ENCODE measurements at places on chromosomes 6 and 20.

DNA sequence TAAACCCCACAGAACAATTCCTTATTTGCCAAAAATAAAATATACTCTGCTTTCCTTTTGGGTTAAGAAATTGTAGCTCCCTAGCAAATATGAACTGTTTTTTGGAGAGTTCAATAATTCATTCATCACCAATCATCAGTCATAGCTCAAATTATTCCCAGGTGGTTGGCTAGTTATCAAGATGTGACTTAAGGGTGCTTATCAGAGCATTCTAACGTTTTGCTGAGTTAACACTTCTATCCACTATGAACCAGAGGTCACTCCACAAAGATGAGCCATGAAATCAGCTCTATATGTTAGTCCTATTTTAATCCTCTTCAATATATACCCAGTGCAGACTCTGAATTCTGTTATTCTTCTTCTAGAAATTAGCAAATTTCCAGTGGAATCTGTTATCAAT is 379.1 kb downstream of the TENT5A start:
- DNase-seq = no peak

GRCh38 chr6:53398247-53399026 is 49.7 kb upstream of the ELOVL5 start:
- peak; percentile 42 for DNase-seq

DNA sequence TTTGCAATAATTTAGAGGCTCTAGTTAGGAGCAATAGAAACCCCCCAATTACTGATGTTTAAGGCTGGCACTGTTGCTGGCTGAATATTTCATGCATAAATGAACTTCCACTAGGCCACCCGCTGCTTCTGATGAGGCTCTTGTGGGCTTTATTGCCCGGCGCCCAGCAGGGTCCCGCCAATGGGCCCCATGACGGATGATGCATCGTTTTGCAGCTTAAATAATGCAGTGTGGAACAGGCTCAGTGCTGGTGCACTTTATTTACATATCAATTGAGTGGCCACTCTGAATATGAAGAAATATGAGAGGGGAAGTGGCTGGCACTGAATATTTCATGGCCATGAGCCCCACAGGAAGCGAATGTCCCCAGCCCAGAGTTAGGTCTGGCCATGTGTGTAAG is 155.3 kb upstream of the MAFB start:
- no peak for DNase-seq

GRCh38 chr6:159968295-159969203 is at the start of gene IGF2R:
Gene IGF2R, plus strand, starts transcription at chr6:159969082. Its CDS starts 165 bp downstream, at chr6:159969247.
- DNase-seq = peak; percentile 97

GRCh38 chr20:24422091-24422760 is 47.2 kb upstream of the SYNDIG1 start:
- DNase-seq = no peak

GRCh38 chr6:106272287-106272686 is 53.3 kb downstream of the ATG5 start:
- DNase-seq = no peak

- DNase-seq = no peak
Measured at GRCh38 chr6:32126880-32127279, 1.2 kb downstream of the ATF6B start.

GRCh38 chr20:49990271-49990720 is 7.5 kb downstream of the SNAI1 start:
- peak; percentile 44 for DNase-seq

DNA sequence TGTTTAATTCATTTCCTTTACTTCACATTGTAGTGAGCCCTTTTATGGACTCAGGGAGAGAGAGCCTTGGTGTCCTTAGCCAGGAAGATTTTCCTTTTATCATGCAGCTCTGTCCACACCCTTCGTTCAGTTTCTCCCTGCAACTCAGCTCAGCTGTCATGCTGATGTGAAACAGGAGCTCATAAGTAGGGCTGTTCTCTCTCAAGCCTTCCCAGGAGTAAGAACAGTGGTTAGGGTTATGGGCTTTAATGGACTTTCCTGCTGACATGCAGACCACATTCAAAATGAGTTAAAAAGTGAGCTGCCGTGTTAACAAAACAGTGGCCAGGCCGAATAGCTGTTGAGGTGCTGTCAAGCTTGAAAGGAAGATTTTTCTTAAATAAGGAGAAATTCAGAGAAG is 104.1 kb downstream of the BCKDHB start:
- DNase-seq = peak; percentile 67

DNA sequence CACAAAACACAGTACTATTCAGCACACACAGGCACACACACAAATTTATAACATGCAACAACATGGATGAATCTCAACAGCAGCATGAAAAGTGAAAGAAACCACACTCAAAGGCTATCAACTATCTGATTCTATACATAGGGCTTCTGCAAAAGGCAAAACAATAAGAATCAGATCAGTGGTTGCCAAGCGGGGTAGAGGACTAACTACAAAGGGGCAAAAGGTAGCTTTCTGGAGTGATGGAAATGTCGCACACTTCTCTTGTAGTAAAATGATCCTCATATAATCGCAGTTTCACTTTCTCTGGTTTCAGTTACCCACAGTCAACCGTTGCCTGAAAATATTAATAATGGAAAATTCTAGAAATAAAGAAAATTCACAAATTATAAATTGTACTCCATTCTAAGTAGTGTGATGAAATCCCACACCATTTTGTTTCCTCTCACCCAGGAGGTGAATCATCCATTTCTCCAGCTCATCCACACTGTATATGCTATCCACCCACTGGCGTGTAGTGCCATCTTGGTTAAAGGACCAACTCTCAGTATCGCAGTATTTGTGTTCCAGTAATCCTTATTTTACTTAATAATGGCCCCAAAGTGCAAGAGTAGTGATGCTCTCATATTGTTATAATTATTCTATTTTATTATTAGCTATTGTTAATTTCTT is 12.8 kb upstream of the PLN start:
- DNase-seq = no peak

DNA sequence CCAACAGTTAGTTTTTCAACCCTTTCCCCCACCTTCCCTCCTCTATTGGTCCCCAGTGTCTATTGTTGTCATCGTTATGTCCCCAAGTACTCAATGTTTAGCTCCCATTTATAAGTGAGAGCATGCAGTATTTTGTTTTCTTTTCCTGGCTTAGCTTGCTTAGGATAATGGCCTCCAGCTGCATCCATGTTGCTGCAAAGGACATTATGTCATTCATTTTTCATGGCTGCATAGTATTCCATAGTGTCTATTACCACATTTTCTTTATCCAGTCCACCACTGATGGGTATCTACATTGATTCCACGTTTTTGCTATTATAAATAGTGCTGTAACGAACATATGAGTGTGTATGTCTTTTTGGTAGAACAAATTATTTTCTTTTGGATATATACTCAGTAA is 55.3 kb upstream of the HIVEP1 start:
- DNase-seq = no peak

DNA sequence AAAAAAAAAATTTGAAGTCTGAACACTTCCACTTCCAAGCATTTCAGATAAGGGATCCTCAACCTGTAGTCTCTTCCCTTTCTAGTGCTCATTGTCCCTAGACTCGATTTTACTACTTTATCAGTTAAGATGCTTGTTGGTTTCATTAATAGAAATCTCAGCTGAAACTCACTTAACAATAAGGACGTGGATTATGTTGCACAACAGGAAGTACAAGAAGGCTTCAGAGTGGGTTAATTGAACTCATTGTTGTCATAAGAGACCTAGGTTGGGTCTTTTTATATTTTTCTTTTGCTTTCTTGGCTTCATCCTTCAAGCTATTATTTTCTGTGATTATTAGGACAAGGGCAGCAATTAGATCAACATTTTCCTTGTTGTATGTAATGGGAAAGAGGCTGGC is 175.2 kb downstream of the CDKAL1 start:
- DNase-seq = no peak

GRCh38 chr20:52482044-52482443 is 290.5 kb upstream of the ZFP64 start:
- no peak for DNase-seq

GRCh38 chr6:168286116-168286515 is 33.5 kb downstream of the DACT2 start:
- DNase-seq = no peak

GRCh38 chr20:22429175-22430153 is 154.9 kb downstream of the FOXA2 start:
- no peak for DNase-seq

DNA sequence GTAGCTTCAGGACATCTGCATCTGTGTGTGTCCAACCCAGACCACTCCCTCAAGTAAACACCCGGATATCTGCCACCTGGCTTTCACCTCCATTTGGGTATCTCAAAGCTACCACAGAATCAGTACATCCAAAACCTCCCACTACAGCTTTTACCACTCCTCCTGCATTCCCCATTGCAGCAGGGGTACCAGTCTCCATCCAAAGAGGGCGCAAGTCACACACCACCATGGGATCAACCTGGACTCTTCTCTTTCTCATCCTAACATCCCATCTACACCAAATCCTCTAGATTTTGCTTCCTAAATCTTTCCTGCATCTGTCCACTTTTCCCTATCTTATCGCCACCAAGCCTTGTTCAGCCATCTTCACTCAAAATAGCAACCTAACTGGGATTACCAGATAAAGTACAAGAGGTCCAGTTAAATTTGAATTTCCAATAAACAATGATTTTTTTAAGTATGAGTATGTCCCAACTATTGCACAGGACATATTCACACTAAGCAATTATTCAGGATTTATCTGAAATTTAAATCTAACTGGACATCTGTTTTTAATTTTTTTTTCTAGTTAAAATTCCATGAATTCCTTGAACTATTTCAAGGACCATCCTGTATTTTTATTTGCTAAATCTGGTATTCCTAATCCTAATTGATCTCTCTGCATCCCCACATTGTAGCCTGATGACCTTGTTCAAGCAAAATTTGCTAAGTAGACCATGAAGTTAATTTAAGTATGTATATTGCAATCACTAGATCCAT is 164.3 kb upstream of the MLN start:
- no peak for DNase-seq

GRCh38 chr6:71766796-71767195 is 119.6 kb upstream of the RIMS1 start:
- no peak for DNase-seq

- DNase-seq = no peak
Measured at GRCh38 chr6:88749849-88750248, 213.6 kb downstream of the RNGTT start.

- peak; percentile 63 for DNase-seq
Measured at GRCh38 chr6:113634352-113635163, 222.6 kb upstream of the MARCKS start.

GRCh38 chr6:41677124-41677921 is 39.1 kb downstream of the MDFI start:
- no peak for DNase-seq

GRCh38 chr6:113995634-113996033 is 24.7 kb upstream of the HDAC2 start:
- peak; percentile 93 for DNase-seq

DNA sequence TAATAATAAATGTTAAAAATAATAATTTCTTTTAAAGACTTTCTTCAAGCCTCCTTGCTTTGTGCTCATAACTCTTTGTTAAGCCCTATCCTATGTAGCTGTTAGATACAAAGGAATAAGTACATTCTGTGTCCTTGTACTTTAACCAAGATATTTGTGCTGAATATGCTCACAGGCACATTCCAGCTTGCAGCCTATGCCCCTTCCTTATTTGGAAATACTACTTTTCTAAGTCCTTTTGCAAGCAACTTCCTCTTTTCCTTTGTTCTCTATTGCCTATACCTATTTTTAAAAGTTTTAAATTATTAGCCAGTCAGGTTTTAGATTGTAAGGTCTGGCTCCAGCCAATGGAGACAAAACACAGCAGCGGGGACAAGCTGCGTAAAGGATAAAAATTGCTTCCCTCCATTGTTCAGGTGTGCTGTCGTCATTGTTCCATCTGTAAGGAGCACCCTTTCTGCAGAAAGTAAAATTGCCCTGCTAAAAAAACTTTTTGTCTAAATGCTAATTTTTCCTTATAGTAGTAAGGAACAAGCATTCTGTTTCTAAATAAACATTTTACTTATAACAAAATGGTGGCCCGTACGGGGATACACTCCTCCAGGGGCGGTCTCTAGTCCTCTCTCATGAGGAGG is 80.2 kb downstream of the SYTL3 start:
- DNase-seq = peak; percentile 8

DNA sequence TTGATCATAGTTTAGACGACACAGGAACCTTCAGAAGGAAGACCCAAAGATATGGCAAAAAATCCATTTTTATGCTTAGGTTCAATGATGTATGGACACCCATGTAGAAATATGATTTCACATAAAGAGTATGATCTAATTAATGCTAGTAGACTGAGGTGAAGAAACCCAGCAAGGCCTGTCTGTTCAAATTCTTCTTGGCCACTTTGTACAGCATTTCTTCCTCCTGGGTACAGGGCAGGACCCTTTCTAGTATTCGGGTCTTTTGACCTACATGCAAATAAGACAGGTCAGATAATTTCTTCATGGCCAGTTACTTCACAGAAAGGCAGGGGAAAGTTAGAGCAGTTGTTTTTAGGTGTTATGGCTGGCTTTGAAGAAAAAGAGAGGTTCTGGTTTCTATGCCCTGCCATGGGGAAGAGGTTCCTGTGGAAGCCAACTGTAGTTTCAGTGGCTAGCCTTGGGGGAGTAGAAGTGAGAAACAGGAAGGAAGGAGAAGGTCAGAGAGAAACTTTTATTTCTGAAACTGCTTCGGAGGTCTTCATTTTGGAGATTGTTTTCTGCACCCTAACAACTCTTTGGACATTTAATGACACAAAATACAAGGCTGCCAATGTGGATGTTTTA is 208.3 kb downstream of the PTPRK start:
- no peak for DNase-seq

DNA sequence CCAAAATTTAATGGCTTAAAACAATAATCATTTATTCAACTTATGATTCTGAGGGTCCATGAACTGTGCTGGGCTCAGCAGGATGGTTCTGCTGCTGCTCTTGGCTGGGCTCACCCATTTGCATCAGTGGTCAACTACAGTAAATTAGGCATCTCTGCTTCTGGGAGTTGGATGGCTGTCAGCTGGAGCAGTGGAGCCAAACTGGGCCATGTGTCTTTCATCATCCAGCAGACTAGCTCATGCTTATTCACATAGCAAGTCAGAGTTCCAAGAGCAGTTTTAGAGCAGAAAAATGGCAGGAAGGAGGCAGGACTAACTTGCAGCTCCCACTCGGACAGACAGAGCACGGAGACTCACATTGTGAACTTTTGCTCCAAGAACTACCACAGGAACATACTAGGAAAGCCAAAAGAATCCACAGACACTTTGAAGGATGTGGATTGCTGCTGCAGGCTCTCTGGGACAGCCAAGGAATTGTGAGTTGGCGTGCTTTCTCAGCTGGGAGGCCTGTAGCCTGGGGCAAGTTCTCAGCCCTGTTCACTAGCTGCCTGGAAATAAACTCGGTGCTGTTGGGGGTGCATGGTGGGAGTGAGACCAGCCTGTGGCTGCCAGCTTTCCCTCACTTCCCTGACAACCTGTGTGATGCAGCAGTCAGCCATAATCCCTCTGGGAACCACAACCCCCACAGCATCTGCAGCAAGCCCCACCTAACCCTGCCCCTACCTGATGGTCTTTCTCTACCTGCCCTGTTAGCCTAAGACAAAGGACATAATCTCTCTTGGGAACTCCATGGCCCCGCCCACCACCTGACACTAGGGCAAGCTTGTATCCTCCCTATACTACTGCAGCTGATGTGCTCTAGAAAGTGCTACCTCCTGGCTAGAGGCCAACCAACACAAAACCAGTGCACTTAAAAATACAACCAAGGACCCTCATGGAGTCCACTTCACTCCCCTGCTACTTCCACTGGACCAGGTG is 129.0 kb downstream of the JPH2 start:
- peak; percentile 3 for DNase-seq

GRCh38 chr6:10725044-10725443 is 2.2 kb downstream of the TMEM14C start:
- no peak for DNase-seq

GRCh38 chr20:25539742-25540672 is 45.3 kb downstream of the NINL start:
- DNase-seq = peak; percentile 67
